ENCODE measurements at places on chromosomes 5 and 9. TPM values are rescaled to one million over a fixed set of nuclear protein-coding genes. Genes with fewer than 3 reads are reported as not detected.

The SUSD3 gene
- 70.7 TPM for total RNA-seq

- DNase-seq: no peak
These were observed 28.4 kb downstream of the PAX5 start for GRCh38 chr9:37005517-37006140.

DNA sequence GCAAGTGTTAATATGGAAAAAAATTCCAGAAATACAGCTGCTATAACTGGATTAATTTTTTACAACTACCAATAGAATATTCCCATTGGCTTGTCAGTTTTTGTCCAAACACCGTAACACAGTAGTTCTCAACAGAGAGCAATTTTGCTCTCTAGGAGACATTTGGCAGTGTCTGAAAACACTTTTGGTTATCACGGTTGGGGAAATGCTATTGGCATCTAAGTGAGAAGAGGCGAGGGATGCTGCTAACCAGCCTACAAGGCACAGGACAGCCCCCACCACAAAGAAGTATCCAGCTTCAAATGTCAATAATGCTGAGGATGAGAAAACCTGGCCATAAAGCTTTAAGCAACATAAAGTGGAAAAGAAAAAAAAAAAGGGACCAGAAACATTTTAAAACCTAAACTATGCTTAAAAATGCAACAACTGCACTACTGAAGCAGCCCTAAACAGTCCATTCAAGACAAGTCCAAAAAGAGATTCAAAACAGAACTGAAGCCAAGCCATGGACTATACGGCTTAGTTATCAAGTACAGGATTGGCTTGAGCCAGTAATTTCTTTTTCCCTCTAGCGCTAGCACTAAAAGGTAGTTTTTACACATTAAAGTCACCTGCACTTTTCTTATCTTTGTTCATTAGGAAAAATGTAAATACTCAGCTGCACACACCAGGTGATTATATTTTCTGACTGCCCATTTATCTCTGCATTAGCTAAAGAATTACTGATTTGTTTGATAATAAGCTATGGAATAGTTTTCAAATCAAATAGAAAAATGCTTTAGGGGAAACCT lies 83.9 kb downstream of the NR3C1 start:
- DNase-seq: no peak

- no peak for DNase-seq
These were observed 1095.2 kb upstream of the EDIL3 start for GRCh38 chr5:85479849-85480248.

DNA sequence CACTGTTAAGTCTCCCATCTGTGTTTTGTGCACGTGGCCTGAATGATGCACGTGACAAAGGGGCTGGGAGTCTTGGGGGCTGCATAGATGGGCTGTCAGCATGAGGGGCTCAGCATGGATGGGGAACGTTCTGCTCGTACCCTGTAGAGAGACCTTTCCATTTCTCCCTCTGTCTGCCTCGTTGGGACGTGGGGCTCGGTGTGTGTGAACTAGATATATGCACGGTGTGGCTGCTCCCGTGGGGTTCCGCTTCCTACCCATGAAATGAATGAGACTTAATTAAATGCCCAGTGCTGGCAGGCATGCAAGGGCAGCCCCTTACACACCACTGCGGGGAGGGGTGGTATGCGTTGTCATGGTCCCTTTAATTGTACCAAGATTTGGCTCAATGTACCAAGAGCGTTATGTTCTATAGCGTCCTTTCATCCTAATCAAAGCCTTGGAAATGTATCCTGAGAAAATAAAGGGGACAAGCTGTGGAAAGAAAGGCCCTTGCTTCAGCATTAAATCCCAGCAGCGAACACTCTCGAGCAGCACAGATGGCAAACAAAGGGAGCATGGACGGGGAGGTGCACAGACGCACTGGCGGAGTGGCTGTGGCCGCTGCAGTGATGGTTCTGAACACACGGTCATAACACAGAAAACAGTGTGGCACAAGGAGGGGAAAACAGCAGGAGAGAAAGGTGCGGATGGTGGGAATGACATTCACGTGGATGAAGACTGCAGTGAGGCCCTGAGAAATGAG lies 66.8 kb downstream of the RASGEF1C start:
- DNase-seq: no peak

The INSL6 gene
- not detected for total RNA-seq

DNA sequence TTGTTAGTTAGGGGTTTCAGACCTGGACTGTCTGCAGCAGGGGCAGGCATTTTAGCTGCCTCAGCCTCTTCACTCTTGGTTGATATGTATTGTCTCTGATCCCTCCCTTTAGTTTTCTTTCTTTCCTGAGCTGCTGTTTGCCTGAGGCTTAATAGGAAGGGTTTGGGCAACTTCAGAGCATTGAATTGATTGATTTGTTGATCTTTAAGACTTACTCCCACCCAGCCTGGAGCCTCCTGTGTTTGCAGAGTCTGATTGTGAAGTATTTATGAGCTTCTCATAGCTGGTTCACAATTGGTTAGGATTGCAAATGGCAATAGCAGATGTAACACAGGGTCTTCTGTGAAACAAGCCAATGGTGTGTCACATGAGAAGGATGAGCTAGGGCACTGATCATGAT lies 671.8 kb upstream of the SEMA6A start:
- DNase-seq: no peak

- no peak for DNase-seq
These were observed 242.2 kb downstream of the SMARCA2 start for GRCh38 chr9:2257248-2257929.

DNA sequence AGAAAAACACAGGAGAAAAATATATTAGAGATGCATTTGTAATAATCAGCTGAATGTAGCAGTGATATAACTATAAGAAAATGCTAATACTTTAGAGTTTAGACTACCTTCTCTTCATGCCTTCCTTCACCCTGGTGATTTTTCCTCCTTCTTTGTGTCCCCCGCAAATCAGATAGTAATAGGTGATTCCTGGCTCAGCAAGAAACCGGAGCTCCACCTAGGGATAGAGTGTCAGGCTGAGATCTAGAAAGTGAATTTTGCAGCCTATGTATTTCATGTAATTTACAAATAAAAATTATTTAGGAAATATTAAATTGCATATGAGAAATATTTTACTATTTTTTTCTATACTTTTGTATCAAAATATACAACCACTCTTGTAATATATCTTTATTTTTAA lies 109.8 kb upstream of the ST8SIA4 start:
- DNase-seq: no peak

DNA sequence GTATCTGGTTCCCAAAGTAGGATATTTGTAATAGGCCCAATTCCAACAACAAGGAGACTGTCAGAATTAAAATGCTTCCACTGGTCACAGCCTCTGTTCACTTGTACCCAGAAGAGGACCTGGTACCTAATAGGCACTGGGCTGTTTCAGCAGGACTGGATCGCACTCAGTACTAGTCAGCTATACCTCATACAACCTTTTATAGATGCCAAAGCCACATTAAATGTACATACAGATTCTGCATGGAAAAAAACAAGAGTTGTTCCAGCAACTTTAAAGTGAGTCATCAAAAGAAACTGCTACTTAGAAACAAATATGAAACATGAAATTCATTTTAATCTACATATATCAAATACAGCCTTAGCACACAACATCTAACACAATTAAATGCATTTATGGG lies 87.5 kb downstream of the GPR21 start:
- DNase-seq: no peak

DNA sequence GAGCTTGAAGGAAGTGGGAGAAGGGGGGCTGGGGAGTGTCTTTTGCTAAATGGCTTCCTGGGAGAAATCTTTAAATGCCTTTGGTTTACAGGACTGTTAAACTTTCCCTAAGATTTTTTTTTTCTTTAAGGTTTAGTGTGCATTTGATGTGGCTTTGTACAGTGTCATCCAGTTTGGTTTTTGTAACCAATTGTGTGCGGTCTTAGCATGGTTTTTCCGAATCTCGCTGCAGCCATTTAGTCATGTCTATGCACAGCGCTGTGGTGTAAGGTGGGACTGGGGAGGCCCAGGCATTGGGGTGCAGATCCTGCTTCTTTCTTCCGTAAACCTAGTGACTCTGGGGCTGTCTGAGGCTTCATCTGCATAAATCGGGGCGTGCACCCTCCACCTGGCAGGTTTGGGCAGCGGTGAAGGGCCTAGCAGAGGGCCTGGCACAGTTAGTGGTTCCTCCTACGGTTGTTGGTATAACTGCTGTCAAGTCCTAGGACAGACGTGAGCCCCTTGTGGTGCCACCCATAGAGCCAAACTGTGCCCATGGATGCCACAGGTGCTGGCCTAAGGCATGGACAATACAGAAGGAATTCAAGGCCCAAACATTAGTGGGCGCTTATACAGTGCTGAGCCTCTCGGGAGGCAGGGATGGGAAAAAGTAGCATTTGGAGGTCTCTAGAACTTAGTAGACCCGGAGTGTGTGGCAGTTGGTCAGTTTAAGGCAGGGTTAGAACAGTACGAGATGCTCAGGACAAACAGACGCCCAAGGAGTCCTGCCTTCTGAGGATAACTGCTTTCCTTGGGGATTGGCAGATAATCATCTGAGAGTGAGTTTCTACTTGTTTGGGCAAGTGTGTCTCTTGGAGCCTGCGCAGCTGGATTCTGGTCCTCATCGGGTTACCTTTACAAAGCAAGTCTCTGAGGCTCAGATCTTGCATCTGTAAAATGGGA lies 1.5 kb downstream of the PRRC2B start:
- peak; percentile 86 for DNase-seq

DNA sequence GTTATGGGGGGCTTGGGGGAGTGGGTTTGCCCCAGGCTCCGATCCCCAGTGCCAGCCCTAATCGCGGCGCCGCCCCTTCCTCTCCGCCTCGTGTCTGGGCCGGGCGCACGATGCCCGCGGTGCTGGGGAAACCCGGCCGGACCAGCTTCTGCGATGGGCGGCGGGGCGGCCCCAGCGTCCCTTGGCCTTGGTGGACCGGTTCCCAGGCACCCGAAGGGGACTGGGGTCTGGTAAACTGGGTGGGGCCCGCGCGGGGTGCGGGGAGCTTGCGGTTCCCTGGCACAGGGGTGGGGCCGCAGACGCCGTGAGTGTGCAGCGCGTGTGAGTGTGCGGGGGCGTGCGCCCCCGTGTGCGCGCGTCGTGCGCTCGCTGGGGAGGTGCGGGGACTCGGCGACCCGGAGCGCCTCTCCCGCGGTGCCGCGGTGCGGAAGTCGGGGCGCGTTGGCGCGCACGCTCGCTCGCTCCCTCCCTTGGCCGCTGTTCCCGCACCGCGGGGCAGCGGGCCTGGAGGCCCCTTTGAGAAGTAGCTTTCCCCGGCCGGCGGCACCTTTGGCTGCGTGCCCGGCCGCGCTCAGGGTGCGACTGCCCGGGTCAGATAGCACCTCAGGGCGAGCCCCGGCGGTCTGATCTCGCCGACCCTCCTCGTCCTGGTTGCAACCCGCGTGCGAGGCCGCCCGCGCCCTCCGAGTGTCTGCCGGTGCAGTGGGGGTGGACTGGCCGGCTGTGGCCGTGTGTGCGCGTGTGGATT lies 568 bp downstream of the MACIR start:
- DNase-seq: peak; percentile 79

- DNase-seq: no peak
These were observed 21.2 kb upstream of the PIK3R1 start for GRCh38 chr5:68194386-68194785.

GRCh38 chr5:160824301-160825001 lies 27.6 kb downstream of the ATP10B start:
- DNase-seq: no peak

DNA sequence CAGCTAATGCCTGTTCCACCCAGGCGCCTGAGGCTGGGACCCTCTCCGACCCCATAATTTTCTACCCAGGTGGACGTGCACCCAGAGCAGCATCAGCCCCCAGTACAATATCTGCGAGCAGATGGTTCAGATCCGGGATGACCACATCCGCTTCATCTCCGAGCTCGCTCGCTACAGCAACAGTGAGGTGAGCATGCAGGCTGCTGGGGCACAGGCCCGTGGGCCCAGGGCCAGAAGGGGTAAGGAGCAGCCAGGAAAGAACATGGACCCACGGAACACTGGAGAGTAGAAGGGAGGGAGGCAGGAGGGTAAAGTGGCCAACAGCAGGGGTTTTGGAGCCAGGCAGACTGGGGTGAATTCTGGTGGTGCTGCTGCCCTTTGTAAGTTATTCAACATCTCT lies 45.7 kb downstream of the CYFIP2 start:
- no peak for DNase-seq

- DNase-seq: no peak
These were observed 189.0 kb downstream of the SEC61B start for GRCh38 chr9:99411068-99411467.

DNA sequence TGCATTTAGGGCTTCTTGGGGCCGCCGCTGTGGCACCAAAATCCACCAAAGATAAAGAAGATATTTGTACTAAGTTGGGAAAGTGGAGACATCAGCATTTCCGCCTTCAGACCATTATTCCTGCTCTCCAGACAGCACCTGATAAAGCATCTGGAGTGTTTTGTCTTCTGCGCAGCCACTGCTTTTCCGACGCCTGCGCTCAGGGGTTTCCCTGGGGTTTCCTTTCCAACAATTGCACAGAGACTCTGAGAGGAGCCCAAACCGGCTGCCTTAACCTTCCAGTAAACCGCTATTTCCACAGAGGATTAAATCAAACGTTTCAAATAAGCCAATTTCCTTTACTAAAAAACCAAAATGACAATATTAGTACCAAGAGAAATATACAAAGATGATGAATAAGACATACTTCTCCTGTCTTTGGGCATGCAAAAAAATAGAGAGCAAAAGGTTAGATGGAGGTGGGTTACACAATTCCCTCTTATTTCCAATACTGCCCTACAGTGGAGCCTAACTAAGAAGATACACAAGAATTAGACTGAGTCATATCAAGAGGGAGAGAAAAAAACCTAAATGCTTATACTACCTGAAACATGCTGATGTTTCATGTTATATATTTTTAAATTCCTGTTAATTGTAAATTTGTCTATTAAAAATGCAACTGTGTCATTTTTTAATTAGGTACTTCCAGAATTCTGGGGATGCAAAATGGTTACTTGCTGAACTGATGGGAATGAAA lies 98.4 kb downstream of the MAPKAP1 start:
- no peak for DNase-seq

DNA sequence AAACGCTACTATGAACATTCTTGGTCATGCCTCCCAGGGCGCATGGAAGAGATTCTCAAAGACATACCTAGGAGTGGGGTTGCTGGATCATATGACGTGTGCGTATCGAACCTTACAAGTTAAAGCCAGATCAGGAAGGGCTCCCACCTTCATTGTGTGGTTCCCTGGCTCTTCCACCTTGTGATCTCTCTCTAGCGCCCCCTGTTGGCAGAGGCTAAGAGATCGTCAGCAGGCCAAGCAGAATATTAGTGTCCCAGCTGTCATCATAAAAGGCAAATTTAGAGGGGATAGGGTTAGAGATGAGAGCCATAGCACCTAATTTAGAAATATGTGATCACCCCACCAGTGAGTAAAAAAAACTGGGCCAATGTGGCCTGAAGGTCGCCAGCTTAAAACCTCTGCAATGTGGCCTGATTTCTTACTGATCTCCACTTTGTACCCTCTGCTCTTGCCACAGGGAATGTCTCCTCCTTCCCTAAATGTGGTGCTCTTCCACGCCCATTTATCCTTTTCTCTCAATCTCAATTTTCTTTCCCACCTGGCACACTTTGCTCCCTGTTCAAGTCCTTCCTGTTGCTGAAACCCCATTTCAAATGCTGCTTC lies 91.7 kb upstream of the SHB start:
- DNase-seq: no peak

The CAMK4 gene
- 51.3 TPM for total RNA-seq

The IL13 gene
- 0.72 TPM for total RNA-seq
